ENCODE measurements at places on chromosomes 5 and 9. TPM values are rescaled to one million over a fixed set of nuclear protein-coding genes. Genes with fewer than 3 reads are reported as not detected.
A peak's percentile ranks its signal among the peaks of the same experiment; 100 is the strongest.

The IFT74 gene
- 10.6 TPM for total RNA-seq

The FGF18 gene
- total RNA-seq: 5.8 TPM

The ADAMTS19 gene
- total RNA-seq: 0.81 TPM

The ANKRD34B gene
- not detected for total RNA-seq

The TMEM252 gene
- not detected for total RNA-seq

GRCh38 chr5:138755084-138755748 lies 2.0 kb downstream of the CTNNA1 start:
- no peak for DNase-seq

- no peak for DNase-seq
These were observed 106.7 kb upstream of the NR5A1 start for GRCh38 chr9:124613849-124614248.

GRCh38 chr5:54764102-54765090 lies 221.0 kb downstream of the ESM1 start:
- DNase-seq: no peak

DNA sequence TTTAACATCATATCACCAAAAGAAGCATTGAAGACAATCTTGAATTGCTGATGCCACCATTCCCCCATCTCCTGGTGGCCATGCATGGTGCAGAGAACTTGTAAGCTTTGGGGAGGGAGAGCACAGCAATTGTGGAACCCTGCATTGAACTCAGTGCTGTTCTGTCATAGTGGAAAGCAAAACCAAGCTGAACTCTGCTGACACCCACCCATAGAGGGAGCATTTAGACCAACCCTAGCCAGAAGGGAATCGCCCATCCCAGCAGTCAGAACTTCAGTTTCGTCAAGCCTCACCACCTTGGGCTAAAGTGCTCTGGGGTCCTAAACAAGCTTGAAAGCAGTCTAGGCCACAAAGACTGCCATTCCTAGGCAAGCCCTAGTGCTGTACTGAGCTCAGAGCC lies 37.4 kb upstream of the RUSC2 start:
- DNase-seq: no peak

GRCh38 chr5:63121471-63121870 lies 542.9 kb downstream of the LRRC70 start:
- DNase-seq: no peak

DNA sequence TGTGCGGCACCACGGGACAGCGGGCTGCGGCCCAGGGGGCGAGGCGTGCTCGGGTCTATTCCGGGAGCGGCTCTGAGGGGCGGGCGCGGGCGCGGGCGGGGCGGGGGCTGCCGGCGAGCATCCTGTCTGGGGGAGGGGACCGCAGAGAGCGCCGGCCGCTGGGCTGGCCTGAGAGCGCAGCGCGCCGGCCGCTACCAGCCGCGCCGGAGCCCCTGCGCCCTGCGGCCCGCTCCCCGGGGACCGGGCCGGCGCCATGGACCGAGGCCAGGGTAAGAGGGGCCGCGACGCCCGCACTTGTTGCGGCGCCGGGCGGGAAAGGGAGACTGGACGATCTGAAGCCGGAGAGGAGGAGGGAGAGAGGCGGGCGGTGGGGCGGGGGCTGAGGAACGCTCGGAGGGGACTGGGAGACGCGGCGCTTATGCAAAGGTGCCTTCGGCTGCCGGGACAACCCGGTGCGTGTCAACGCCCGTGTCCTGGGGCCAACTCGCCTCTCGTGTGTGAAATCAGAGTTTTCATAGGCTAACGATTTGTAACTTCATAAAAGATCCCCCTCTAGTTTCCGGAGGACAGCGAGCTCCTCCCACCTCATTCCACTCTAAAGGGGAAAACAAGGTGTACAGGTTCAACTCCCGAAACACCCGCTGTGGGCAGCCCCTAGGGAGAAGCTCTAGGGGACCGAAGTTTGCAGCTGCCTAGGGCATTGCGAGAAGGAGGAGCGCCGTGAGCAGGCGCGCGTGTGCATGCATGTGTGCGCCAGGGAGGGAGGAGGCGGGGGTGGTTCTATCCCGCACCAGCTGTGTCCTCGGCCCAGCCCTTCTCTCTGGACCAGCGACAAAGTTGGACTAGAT lies at the start of gene AFAP1L1:
AFAP1L1 (plus strand) TSS at position 144 of the 848 bp plus-strand sequence; CDS start at position 254, 110 bp downstream.
- peak; percentile 87 for DNase-seq

GRCh38 chr9:16003785-16004184 lies 450.9 kb downstream of the CCDC171 start:
- DNase-seq: no peak
